NCI-H510A treated with DMSO at 0.1 percent for 48 hours (cell line): ENCODE measurements at places on chromosomes 11 and 22.

GRCh38 chr11:9264316-9265210 is 587 bp downstream of the DENND5A start:
- no peak for DNase-seq

- peak; percentile 11 for DNase-seq
Measured at GRCh38 chr11:69296890-69297786, 3.2 kb downstream of the MYEOV start.

DNA sequence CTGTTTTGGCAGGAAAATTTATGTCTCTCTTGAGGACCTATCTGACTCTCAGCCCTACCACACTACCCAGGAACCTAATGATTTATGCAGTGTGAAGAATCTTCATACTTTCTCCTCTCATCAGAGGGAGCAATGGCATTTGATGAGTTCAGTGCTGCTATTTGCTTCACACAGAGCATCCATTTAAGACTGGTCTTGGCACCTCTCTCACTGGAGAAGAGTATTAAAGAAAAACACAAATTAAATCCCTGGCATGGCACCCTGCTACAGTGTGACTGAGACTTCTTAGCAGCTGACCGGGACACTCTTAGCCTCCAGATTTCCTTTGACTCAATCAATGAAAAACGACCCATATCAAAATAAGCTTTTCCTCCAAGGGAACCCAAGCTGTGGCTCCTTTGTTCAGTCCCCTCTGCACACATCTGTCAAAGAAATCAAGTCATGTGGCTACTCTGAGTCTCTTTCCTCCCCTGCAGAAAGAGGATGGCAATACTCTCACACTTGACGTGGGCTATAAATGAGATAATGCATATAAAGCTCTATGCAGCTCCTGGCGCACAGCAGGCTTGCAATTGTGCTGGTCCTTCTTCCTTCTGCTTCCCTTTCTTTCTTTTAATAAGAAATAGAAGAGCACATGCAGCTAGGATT is 186.1 kb upstream of the E2F8 start:
- no peak for DNase-seq

- no peak for DNase-seq
Measured at GRCh38 chr11:27358296-27358695, 4.7 kb downstream of the CCDC34 start.

DNA sequence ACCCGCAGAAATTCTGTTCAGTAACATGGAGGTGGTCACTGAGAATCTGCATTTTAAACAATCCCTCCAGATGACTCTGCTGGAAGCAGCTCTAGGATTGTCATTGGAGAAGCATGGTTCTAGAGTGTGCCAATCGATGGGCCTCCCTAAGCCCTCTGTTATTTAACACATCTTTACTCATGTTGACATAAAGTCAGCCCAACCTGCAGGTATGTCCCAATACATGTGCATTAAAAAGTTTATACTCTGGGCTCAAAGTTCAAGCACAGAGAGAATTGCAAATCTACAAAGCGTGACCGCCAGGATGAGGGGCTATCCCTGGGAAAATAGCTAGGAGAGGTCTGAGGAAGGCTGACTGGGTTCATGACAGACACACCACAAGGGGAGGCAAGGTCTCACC is 116.4 kb downstream of the KIRREL3 start:
- no peak for DNase-seq

DNA sequence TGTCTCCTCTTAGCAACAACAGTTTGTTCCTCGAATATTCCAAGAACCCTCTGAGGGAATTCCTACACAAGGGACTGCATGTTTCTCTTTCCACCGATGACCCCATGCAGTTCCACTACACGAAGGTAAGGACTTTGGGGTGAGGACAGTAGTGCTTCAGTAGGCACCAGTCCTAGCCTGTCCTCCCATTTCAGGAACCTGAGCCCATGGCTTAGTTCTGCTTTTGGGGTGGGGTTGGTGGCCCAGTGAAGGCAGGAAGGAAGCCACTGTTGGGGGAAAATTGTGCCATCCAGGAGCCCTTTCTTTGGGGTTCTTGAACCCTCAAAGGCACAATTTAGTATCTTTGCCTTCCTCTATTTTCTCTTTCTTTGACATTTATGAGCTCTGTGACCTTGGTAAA is 38.2 kb downstream of the RNF141 start:
- no peak for DNase-seq

DNA sequence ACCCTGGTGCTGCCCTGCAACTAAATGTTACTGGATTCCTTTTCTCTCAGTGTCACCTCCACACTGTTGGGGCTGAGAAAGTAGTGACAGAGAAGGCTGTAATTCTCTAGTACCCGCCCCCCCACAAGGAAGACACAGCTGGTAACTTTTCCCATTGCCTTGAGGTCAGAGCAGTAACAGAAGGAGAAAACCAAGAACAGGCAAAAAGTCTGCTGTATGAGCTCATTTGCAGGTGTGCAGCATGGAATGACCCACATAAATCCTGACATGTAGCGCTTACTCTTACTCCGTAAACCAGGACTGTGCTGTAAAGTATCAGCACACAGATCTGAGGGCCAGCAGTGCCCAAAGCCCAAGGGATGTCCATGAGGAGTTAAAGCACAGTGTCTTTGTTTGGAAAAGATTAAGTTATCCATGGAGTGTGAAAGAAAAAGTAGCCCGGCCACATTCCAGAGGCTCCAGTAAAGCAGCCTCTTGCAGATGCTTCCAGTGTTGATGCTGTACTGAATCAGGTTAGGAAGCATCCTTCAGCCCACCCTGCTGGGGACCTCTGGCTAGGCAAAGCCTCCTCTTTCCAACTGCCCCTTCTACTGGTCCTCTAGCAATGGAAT is 120.7 kb downstream of the PLEKHA7 start:
- no peak for DNase-seq

DNA sequence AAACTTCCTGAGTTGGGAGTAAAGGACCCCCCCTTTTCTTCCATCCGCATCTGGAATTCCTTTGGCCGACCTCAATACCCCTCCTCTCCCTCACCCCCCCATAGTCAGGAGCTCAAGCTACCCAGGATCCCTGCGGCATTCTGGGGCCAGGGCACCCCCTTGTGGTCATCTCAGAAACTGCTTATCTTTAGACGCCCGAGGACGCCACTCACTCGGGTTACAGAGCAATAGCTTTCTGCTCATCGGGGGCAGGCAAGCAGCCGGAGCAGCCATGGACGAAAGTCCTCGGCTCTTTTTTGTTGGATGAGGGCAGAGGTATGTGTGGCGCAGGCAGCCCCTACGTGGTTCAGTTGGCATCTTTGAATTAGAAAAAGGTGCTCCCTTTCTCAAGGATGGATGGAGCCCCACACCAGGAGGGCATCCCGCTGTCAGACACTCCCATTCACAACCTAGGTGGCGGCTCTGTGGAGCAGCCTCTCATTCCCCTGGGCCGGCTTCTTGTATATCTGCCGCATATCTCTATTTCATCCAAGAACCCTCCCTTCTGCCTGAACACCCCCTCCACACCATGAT is 2.3 kb downstream of the C1QTNF5 start:
- peak; percentile 64 for DNase-seq

GRCh38 chr11:13883042-13883441 is 79.5 kb upstream of the SPON1 start:
- peak; percentile 55 for DNase-seq

DNA sequence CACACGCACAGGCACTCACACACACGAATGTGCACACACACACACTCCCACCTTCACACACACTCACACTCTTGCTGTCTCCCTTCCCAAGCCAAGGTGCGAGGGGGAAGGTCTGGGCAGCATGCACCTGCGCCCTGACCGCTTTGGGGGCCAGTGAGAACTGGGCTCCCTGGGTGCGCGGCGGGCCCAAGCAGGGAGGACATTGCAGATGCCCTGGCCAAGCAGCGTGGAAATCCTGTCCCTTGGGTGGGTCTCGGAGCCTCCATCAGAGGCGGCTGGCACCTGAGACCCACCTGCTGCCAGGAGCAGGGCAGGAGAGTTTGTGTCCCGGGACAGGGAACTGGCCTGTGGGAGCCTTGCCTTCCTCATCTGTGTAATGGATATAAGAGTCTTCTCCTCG is 3.3 kb downstream of the CD81 start:
- DNase-seq = no peak

DNA sequence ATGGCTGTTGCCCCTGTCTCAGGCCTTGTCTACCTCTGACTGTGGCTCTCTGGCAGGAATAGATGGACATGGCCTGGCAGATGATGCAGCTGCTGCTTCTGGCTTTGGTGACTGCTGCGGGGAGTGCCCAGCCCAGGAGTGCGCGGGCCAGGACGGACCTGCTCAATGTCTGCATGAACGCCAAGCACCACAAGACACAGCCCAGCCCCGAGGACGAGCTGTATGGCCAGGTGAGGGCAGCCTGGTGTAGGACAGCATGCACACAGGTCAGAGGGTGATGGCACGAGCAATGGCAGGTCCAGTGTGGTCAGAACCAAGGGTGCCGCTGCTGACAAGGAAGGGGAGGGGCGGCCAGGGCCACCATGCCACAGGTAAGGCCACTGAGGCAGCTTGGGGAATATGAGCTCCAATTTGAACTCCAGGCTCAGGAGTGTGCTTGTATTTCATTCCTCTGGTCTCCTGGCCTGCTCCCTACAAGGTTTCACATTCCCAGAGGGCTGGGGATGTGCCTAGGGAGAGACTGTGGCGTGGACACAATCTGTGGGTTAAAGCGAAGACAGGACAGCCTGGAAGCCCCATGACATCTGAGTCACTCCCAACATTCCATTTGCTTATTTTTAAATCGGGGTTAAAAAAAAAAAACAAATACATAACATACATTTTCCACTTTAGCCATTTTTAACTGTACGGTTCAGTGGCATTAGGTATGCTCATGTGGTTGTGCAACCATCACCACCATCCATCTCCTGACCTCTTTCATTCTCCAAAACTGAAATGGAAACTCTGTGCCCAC is 562 bp downstream of the FOLR3 start:
- no peak for DNase-seq

- DNase-seq = peak; percentile 2
Measured at GRCh38 chr22:31812977-31813605, 59.3 kb downstream of the DEPDC5 start.

DNA sequence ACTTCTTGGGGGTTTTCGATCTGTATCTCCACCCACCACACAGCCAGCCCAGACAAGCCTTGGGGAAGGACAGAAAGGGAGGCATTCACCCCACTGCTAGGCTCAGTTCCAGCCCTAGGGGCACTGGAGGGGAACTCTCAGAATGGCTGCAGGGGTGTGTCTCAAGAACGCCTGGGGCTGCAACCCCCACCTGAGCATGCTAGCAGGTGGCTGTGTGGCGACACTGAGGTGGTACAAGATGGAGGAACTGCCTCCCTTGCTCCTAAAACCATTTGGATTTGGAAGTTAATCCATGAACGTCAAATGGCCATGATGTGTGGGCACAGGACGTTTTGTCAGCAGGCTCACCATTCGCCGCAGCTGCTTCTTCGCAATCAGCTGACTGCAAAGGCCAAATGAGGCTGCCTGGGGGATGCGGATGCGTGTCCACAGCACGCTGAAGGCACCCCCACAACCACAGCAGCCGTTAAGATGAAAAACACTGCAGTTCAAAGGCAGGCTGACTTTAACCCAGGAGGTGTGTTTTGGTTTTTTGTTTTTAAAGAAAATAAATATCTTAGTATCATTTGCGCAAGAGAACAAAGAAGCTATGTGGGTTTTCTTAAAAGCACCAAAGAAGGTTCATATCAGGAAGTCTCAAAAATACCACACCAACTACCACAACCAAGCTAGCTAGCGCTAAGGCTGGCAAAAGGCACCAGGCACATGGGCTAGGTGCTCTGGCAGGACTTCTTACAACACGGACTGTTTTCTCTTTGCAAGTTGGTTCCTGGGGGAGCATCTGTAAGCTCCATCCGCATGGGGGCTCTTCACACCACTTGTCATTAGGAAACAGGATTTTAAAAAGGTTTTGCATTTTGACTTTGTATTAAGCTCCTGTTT is 22.2 kb upstream of the NAP1L4 start:
- no peak for DNase-seq

GRCh38 chr11:8732324-8732670 is 49.7 kb downstream of the RPL27A start:
- no peak for DNase-seq

DNA sequence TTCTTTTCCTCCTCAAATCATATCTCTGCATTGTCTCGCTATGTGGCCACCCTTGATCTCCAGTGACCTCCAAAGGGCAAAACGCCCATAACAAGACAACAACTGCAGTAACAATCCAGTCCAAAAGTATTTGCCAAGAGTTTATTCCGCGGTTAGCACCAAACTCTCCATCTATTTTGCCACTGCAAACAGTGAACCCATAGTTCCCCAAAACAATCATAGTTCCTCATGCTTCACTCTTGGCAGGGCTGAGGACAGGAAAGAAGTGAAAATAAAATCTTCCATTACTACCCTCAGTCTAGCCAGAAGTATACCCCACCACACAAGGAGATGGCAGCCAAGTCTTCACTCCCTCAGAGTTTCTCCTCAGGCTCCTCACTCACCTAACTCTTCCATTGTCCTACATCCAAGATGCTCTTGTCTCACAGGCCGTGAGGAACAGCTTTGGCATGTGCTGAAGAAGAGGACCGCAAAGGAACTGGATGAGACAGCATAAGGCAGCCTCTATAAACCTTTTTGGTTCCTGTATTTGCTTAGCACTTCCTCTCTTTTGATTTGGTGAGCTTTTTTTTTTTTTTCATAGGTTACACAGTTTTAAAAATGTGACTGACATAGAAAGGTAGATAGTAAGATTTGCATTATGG is at the start of gene LPXN:
Gene LPXN (minus strand): TSS at position 480 of the 644 bp plus-strand sequence. CDS start 84 bp downstream, at position 396.
- no peak for DNase-seq

GRCh38 chr22:36252754-36253522 is at the start of gene APOL1:
Gene APOL1, plus strand, starts transcription at chr22:36253133. Its CDS starts 1,823 bp downstream, at chr22:36254956.
- DNase-seq = no peak

GRCh38 chr22:28443526-28443876 is 236.1 kb downstream of the TTC28 start:
- DNase-seq = no peak

DNA sequence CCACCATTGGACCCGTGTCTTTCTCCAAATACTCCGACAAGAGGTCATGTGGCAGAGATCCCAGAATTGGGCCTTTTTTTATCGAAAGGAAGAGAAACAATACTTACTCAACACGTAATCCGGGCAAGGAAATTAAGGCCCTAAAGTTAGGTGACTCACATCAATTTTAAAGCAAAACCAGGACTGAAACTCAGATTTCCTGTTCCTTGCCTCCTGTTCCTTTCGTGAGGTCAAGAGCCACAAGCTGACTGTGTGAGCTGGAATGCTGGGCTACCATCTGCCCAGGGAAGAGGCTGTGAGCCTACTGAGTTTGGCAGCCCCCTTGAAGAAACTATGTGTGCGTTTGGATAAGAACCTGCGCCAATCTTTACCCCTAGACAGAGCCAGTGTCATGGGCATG is 27.1 kb upstream of the MRGPRX2 start:
- DNase-seq = no peak

DNA sequence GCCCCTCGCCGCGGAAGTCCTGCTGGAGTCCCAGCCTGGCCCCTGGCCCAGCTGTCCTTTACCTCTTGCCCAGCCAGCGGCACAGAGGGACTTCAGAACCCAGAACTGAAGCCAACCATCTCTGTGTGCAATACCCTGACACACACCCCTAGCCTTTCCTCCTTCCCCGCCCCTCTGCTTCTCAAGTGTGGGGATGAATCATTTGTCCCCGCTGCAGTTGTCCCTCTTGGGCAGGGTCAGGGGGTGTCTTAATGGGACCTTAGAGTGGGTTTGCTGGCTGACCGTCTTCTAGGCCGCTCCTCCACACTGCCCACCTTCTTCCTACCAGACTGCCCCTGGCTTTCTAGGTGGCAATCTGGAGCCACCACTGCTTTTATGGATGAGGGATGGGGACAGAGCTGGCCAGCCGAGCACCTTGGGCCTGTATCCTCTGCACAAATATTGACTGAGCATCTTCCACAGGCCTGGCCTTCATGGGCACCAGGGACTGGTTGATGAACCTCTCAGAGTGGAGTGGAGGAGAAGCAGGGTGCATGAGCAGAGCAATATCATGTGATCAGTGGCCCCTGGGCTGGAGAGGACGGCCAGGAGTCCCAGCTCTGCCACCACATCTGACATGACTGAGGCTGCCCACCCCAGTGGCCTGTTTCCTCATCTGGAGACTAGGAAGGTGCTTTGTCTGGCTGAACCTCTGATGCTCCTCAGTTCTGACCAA is 668 bp upstream of the CHST1 start:
- DNase-seq = no peak
